ENCODE measurements at places on chromosomes 6 and 20.
A peak's percentile ranks its signal among the peaks of the same experiment; 100 is the strongest.

DNA sequence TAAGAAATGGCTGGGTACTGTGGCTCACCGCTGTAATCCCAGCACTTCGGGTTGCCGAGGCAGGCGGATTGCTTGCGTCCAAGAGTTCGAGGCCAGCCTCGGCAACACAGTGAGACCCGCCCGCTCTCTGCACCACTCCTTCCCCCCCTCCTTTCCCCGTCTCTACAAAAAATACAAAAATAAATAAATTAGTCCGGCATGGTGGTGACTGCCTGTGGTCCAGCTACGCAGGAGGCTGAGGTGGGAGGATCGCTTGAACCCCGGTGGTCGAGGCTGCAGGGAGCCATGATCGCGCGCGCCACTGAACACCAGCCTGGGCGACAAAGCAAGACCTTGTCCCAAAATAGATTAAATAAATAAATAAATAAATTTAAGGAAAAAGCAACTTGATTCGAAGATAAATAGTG lies 448 bp upstream of the RNF114 start:
- H3K27me3 ChIP-seq: no peaks in the 10 kb centered on the region
- H3K36me3 ChIP-seq: no peaks in the 10 kb centered on the region
- peak overlapping the region; percentile 41 for H3K27ac ChIP-seq
- peak overlapping the region; percentile 92 for H3K4me3 ChIP-seq

DNA sequence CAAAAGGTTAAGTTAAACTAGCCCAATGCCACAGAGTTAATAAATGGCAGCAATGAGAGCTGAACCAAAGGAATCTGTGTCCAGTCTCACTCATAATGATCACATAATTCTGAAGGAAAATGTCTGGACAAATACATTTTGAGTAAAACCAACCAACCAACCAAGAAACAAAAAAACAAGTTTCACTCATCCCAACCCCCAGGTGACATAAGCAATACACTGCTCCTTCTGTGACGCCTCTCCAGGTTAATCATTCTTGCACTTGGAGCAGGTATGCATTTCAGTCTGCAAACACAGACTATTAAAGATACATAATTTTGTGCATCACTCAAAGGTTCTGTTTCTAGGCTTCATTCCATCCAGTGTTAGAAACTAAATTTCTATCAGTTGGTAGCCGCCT lies 35.2 kb upstream of the MC3R start:
- no peaks in the 10 kb centered on the region for H3K36me3 ChIP-seq
- H3K27me3 ChIP-seq: no peaks in the 10 kb centered on the region
- no peak for DNase-seq
- H3K4me1 ChIP-seq: no peaks in the 10 kb centered on the region

DNA sequence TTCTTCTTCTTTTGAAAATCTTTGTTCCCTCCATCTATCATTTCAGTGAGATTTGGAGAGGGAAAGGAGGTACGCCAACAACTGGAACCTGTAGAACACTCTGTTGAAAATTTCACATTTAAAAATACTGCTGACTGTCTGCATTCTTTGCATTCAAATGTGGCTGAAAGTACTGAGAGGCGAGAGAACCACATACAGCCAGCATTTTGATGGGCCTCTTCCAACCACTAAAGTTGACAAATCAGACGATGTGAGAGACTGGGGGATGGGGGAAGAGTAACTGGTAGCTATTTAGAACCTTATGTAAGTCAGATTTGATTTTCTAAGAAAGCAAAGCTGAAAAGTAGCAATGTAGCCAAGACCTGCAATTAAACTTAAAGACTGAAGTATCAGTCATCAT lies 77.5 kb downstream of the FKBP5 start:
- H3K4me3 ChIP-seq: no peak overlapping the region
- no peaks in the 10 kb centered on the region for H3K4me1 ChIP-seq
- peak; percentile 63 for DNase-seq
- H3K27me3 ChIP-seq: no peaks in the 10 kb centered on the region
- no peak overlapping the region for H3K27ac ChIP-seq
- H3K36me3 ChIP-seq: no peaks in the 10 kb centered on the region

DNA sequence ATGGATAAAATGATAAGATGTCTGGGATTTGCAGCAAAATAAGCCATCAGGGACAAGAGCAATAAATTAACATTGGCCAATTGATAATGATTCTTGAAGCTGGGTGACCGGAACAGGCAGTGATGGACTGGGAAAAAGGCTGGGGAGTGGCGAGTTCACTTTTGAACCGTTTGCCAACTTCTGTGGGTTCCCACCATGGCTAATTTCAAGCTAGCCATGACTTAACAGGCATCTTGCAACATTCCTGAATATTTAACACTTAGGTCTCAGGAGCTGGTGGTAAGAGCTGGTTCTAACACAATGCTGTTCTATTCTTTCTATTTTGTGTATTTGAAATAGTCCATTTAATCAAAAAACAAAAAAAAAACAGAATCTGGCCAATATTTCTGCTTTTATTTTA lies 37.6 kb upstream of the CD83 start:
- no peaks in the 10 kb centered on the region for H3K36me3 ChIP-seq
- no peaks in the 10 kb centered on the region for H3K4me1 ChIP-seq
- DNase-seq: no peak
- H3K27me3 ChIP-seq: peaks cover 1% of the 10 kb centered on the region
- H3K4me3 ChIP-seq: no peak overlapping the region
- no peak overlapping the region for H3K27ac ChIP-seq

DNA sequence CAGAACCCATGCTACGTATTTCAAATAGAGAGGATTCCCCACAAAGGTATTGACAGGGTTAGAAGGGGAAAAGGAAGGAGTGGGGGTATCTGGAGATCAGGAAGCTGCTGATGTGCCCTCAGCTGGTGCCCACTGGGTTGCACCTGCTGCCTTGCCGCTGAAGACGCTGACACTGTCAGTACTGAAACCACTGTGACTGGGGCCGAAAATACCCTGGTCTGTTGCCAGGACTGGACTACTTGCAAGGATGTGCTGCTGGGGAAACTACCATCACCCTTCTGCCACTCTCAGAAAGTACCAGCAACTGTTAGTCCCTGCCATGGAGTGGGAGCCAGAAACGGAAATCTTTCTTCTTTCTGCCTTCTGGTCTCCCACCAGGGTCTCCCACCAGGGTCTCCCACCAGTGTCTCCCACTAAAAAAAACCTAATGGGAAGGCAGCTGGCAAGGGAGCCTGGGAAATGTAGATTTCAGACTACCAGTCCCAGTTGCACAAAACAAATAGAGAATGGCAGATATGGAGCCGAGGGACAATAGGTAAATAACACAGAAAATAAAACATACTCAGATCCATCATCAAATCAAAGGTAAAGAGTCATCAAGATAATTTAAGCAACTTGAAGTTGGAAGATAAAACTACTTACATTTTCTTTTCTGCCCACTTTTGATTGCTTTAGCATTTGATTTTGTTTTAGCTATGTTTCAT lies 204.8 kb downstream of the TPBG start:
- no peaks in the 10 kb centered on the region for H3K4me1 ChIP-seq
- DNase-seq: no peak

DNA sequence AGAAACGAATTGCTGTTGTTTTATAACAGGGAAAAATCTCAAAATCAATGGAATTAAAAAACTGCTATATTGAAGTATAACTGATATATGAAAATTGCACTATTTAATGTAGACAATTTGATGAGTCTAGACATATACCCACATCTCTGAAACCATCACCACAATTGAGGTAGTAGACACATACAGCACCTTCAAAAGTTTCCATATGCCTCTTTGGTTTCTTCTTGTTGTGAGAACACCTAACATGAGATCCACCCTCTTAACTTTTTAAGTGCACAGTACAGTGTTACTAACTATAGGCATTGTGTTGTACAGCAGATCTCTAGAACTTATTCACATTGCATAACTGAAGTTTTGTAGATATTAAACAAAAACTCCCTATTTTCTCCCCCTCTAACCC lies 14.0 kb upstream of the SLC17A5 start:
- no peak overlapping the region for H3K4me3 ChIP-seq
- H3K4me1 ChIP-seq: no peaks in the 10 kb centered on the region
- H3K27ac ChIP-seq: no peak overlapping the region
- no peaks in the 10 kb centered on the region for H3K36me3 ChIP-seq

DNA sequence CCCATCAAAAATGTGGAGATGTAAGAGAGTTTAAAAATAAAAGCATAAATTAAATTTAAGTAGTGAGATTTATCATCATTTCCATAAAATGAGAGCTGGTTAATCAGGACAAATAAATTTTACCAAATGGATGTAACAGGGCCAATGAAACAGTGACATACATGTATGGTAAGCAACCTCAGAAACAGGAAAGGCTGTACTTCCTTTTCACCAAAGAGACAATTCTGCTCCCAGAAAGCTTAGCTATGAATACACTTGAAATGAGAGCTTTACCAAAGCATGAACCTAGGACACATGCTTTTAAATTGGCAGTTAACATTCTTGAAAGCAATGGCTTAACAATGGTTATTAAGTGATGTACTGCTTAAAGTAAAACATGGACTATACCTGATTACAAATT lies 12.1 kb upstream of the UBE2J1 start:
- H3K27ac ChIP-seq: no peak overlapping the region
- no peaks in the 10 kb centered on the region for H3K4me1 ChIP-seq
- no peaks in the 10 kb centered on the region for H3K27me3 ChIP-seq
- no peak for DNase-seq

- no peak overlapping the region for H3K27ac ChIP-seq
- H3K4me3 ChIP-seq: no peak overlapping the region
- DNase-seq: peak; percentile 95
- no peaks in the 10 kb centered on the region for H3K4me1 ChIP-seq
These were observed 228.8 kb upstream of the FAM83B start for GRCh38 chr6:54617730-54618129.

GRCh38 chr20:52311209-52311794 lies 119.7 kb upstream of the ZFP64 start:
- no peak overlapping the region for H3K4me3 ChIP-seq
- no peaks in the 10 kb centered on the region for H3K4me1 ChIP-seq
- no peaks in the 10 kb centered on the region for H3K27me3 ChIP-seq
- no peak for DNase-seq

DNA sequence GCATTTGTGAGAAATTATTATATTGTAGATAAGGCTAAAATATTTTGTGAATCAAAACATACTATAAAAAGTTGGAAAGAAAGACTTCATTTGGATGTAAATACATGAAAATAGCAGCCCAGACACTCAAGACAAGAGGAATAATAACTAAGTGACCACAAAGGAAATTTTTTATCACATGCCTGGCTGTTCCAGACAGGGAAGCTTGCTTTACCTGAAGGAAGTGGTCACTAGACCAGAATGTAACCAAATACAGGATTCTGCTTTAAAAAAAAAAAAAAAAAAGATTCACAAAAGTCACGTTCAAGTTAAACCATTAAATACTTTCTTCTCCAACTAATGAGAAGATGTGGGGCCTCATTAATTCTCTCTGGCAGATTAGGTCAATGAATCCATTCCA lies 9.3 kb upstream of the HLA-DQB2 start:
- no peaks in the 10 kb centered on the region for H3K36me3 ChIP-seq
- no peaks in the 10 kb centered on the region for H3K4me1 ChIP-seq
- no peak overlapping the region for H3K4me3 ChIP-seq
- H3K27me3 ChIP-seq: no peaks in the 10 kb centered on the region

GRCh38 chr6:148464319-148465010 lies 121.8 kb downstream of the SASH1 start:
- H3K4me1 ChIP-seq: peaks cover 7% of the 10 kb centered on the region
- H3K36me3 ChIP-seq: no peaks in the 10 kb centered on the region
- DNase-seq: peak; percentile 86
- H3K27me3 ChIP-seq: no peaks in the 10 kb centered on the region

GRCh38 chr20:63940071-63940471 lies 16.1 kb downstream of the UCKL1 start:
- H3K27ac ChIP-seq: no peak overlapping the region
- H3K4me3 ChIP-seq: no peak overlapping the region
- peaks cover 39% of the 10 kb centered on the region for H3K36me3 ChIP-seq
- no peaks in the 10 kb centered on the region for H3K4me1 ChIP-seq
- no peaks in the 10 kb centered on the region for H3K27me3 ChIP-seq
- DNase-seq: no peak

- no peaks in the 10 kb centered on the region for H3K36me3 ChIP-seq
- H3K4me3 ChIP-seq: peak overlapping the region; percentile 98
- no peaks in the 10 kb centered on the region for H3K4me1 ChIP-seq
- no peaks in the 10 kb centered on the region for H3K27me3 ChIP-seq
- H3K27ac ChIP-seq: peak overlapping the region; percentile 97
These were observed 878 bp upstream of the PNRC1 start for GRCh38 chr6:89079511-89080234.

DNA sequence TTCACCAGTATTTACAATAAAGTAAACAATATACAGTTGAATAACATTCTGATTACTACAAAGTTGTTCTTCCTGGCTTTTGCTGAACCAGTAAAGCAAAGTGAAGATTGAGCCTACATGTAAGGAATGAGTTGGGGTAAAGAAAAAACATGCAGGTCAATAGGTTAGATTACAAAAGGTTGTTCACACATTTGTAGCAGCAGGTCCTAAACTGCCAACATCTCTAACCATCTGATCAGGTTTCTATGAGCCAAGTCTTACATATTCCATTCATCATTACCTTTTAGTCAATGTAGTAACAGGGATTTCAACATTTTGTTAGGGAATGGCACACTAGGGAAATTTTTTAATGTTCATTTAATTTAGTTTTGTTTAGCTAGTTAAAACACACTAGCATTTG lies 9.3 kb upstream of the CALHM6 start:
- no peak overlapping the region for H3K4me3 ChIP-seq
- no peak for DNase-seq
- no peaks in the 10 kb centered on the region for H3K27me3 ChIP-seq

DNA sequence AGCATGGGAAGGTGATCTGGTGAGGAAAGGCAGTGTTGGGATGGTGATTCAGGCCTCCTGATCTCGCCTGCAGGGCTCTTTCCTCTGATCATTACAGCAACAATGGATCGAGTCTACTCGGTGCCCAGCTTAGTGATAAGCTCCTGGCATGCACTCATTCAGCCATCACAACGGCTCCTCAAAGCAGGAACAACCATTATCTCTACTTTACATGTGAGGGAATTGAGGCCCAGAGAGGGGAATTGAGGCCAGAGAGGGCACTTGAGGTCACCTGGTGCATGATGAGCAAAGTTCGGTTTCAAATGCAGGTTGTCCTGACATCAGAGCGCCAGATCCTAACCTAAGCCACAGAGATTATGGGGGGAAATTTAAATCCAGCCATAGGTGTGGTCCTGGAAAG lies 42.0 kb upstream of the BPIFA2 start:
- no peak overlapping the region for H3K27ac ChIP-seq
- DNase-seq: no peak
- H3K36me3 ChIP-seq: no peaks in the 10 kb centered on the region
- H3K4me1 ChIP-seq: no peaks in the 10 kb centered on the region
- H3K27me3 ChIP-seq: no peaks in the 10 kb centered on the region
- H3K4me3 ChIP-seq: no peak overlapping the region

Data from fibroblast of lung (primary cell).